NCI-H69 (cell line): ENCODE measurements at places on chromosomes 3 and 15.

GRCh38 chr3:197554196-197554561 is 1.6 kb downstream of the BDH1 start:
- no peak for DNase-seq

GRCh38 chr3:36756269-36756668 is 8.1 kb downstream of the DCLK3 start:
- no peak for DNase-seq

GRCh38 chr3:9342696-9343095 is 20.2 kb upstream of the THUMPD3 start:
- no peak for DNase-seq

DNA sequence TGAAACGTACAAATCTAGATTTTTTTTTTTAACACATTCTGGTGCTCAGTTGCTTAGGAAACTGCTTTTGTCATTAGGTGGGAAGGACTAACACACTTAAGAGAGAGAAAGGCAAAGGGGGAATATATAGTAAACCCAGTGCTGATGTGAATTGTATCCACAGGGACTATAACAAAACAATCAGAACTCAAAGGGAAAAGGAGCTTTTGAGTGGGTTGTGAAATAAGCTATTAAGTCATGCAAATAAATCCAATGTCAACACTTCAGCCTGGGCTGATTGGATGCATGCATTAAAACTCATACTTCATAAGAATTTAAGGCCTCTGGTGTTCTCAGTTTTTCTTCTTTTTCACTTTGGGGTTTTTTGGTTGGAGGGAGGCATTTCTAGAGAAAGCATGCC is 628.9 kb downstream of the FHIT start:
- DNase-seq, result no peak

DNA sequence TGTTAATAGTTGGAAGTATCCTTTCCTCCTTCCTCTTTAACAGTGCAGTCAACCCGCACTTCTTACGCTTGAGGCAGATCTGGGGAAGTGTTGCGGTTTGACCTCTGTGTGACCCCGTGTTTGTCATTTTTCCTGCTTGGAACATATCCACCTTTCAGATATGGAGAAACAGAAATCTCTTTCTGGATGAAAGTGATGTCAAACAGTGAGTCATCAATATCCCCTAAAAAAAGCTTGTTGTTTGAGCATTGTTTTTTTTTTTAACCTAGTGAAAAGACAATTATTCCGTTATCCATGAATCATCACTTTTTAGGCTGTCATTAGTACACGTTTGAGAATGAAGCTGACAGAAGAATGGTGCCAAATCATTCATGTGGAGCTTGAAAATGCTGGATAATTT is 293.7 kb downstream of the ARPP21 start:
- DNase-seq, result peak; percentile 14

GRCh38 chr15:69691307-69692015 is 238.8 kb downstream of the RPLP1 start:
- no peak for DNase-seq

DNA sequence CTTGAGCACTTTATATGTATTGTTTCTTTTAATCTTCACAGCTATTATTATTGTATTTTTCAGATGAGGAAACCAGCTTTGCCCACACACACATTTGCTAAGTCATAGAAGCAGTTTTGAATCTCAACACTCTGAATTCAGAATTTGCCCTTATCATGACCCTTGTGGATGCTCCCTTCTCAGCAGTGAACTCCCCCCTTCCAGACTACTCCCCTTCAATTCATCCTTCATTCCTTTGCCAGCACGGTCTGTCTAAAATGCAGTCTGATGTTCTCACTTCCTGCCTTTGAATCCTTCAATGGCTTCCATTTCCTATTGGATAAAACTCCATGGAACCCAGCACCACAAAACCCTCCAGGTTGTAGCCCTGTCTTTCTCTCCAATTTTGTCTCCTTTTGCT is 52.5 kb upstream of the TSC22D2 start:
- no peak for DNase-seq
